Left lung (tissue), 14 donors: ENCODE measurements at places on chromosomes 13 and 19.

- H3K4me1 ChIP-seq = no peaks in the 10 kb centered on the region
- no peaks in the 10 kb centered on the region for H3K36me3 ChIP-seq
- DNase-seq = no peak
- H3K27me3 ChIP-seq = no peaks in the 10 kb centered on the region
Measured at GRCh38 chr13:101572456-101572855, 120.0 kb downstream of the ITGBL1 start.

DNA sequence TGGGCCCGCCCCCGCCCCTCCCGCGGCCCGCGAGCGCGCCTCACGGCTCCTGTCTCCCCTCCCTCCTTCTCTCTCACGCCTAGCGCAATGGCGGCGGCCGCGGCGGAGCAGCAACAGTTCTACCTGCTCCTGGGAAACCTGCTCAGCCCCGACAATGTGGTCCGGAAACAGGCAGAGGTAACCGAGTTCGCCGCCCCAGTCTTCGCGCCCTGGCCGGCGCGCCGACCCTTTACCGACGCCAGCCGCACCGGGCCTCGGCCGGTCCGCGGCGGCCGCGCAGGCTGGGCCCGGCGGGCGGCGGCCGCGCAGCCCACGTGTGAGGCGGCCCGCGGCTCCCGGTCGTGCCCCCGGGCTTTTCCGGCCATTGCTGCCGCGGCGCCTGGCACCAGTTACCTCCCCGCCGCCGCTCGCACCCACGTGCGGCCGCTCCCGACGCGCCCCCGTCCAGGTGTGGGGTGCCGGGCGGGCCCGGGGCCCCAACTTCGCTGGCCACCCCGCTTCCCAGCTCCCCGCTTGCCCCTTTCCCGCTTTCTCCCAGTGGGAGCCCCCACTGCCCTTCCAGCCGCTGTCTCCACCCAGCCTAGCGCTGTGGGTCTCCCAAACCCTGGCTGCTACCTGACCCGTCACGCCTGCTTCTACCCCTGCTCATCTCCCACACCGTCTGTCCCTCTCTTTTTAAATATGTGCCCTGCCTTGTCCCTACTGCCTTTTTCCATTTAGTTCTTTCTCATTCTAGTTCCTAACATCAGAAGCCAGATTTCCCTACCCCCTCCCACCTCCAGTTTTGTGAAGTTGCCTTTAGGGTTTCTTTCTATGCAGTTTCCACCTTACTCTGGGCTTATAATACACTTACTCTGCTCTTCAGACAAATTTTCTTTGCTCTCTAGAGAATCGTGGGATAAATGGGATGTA is 23.4 kb downstream of the IPO5 start:
- no peak for DNase-seq
- no peaks in the 10 kb centered on the region for H3K27me3 ChIP-seq
- no peaks in the 10 kb centered on the region for H3K36me3 ChIP-seq
- H3K4me3 ChIP-seq = peak overlapping the region; percentile 77
- peak overlapping the region; percentile 86 for H3K27ac ChIP-seq
- H3K4me1 ChIP-seq = peaks cover 7% of the 10 kb centered on the region

DNA sequence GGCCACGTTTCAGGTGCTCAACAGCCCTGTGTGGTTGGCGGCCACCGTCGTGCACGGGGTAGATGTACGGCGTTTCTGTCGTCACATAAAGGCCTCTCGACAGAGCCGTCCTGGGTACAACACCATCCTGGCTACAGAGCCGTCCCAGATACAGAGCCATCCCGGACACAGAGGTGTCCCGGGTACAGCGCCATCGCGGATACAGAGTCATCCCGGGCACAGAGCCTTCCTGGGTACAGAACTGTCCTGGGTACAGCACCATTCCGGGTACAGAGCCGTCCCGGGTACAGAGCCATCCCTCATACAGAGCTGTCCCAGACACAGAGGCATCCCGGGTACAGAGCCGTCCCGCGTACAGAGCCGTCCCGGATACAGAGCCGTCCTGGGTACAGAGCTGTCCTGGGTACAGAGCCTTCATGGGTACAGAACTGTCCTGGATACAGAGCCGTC is 222.7 kb upstream of the SOX1 start:
- no peak for DNase-seq
- H3K4me1 ChIP-seq = no peaks in the 10 kb centered on the region
- no peak overlapping the region for H3K27ac ChIP-seq
- H3K4me3 ChIP-seq = no peak overlapping the region
- H3K36me3 ChIP-seq = no peaks in the 10 kb centered on the region
- H3K27me3 ChIP-seq = no peaks in the 10 kb centered on the region

DNA sequence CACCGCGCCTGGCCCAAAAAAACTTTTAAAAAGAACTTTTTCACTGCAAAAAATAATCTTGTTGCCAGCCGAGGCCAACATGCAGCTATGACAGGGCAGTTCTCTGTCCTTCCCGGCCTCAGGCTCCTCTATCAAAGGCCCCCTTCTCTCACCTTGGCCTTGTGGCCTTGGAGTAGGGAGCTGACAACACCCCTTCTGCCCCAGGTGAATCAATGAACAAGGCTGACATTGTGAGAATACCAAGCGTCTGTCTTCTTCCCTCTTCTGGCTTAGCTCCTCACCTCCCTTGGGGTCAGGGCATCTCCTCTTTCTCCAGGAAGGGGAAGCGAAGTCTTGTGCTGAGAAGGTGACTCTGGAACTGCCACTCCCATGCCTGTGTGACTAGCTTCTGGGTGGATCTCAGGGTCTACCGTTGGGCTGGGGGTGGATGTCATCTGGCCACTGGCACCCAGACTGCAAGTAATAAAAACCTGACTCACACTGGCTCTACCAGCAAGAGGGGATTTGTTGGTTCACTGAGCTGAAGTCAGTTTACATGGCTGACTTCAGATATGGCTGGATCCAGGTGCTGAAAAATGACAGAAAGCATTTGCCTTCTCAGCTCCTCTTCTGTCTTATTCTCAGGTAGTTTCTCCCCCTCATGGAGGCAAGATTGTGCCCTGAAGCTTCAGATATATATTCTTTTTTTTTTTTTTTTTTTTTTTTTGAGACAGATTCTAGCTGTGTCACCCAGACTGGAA is 6.3 kb downstream of the C19orf38 start:
- no peak for DNase-seq
- H3K27ac ChIP-seq = no peak overlapping the region
- no peak overlapping the region for H3K4me3 ChIP-seq
- H3K4me1 ChIP-seq = no peaks in the 10 kb centered on the region

DNA sequence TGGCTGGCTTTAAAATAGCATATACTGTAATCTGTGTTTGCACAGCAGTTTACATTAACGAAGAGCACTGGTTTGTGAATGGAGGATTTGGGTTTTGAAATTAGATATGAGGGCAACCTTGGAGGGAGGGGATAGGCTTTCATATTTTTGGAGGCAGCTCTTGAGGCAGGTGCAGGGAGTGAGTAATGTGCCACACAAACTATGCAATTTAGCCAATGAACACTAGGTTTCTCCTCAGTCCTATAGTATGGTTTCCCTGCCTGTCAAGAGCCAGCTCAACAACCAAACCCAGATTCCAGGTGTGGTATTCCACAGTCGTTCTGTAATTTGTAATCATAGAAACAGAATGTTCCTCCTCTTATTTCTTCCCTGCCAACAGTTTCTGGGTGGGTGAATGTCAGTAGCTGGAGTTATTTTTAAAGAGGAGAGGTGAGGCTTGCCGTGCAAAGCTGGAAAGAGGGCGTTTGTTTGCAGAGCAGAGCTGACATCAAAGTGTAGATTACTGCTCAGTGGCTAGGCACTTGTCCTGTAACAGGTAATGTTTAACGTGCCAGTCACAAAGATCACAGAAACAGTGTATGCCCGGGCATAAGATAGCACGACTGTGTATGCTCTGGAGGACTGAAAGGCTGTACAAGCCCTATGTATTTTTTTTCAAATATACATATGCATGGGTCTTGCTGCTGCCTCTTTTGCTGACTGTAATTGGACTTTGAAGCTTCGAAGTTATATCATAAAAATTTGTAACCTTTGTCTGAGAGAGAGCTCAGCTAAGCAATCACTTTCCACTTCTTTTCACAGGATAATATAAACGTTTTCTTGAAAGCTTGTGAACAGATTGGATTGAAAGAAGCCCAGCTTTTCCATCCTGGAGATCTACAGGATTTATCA is 124.2 kb downstream of the LMO7 start:
- H3K4me1 ChIP-seq = peaks cover 11% of the 10 kb centered on the region
- no peaks in the 10 kb centered on the region for H3K27me3 ChIP-seq
- DNase-seq = peak; percentile 70
- H3K27ac ChIP-seq = peak overlapping the region; percentile 73

DNA sequence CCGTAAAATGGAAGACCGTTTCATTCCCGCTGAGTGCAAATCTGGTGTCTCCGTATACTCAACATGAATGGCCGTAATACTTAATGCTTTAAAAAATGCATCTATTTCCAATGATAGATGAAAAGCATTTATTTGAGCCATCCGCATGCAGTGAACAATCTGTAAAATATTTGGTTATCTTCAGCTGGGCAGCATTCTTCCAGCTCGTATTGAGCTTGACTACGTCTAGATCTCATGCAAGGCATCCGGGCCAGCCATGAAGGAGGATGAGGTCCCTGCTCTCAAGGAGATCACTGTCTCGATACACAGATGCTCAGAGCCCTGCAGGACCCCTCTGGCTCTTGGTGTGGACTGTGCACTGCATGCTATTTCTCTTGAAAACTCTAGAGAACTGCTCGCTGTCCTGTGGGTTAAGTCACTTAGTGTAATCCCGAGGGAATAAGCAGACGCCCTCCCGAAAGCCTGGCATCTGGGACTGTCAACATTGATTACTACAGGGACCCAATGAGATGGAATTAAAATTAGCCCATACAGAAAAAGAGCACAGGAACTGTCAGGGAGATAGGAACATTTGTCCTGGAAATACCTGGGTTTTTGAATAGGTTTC is 112.4 kb upstream of the RNF113B start:
- H3K4me3 ChIP-seq = no peak overlapping the region
- H3K27ac ChIP-seq = no peak overlapping the region
- H3K27me3 ChIP-seq = no peaks in the 10 kb centered on the region
- no peaks in the 10 kb centered on the region for H3K4me1 ChIP-seq
- DNase-seq = no peak
- H3K36me3 ChIP-seq = no peaks in the 10 kb centered on the region

GRCh38 chr13:19632915-19633478 is 462 bp upstream of the MPHOSPH8 start:
- H3K27ac ChIP-seq = peak overlapping the region; percentile 93
- H3K36me3 ChIP-seq = no peaks in the 10 kb centered on the region
- peak overlapping the region; percentile 91 for H3K4me3 ChIP-seq
- no peak for DNase-seq

DNA sequence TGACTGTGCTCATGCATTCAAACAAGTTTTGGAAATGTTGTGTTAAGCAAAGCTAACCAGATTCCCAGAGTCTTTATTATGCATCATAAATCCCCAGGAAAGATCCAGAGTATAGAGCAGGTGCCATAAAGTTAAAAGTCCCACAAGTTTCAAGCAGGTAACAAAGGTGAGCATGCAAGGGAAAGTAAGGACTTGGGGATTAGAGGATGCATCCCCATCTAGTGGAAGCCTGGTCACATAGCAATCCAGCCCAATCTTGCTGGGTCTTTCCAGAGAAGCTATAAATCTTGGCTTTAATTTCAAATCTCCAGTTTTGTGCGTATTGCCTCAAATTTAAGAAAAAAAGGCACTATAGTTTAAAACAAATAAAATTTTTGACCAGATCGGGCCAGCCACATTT is 72.7 kb downstream of the ZNF254 start:
- no peaks in the 10 kb centered on the region for H3K4me1 ChIP-seq
- no peak overlapping the region for H3K4me3 ChIP-seq
- no peak for DNase-seq

- H3K4me3 ChIP-seq = no peak overlapping the region
- no peak for DNase-seq
- no peaks in the 10 kb centered on the region for H3K4me1 ChIP-seq
- no peak overlapping the region for H3K27ac ChIP-seq
- no peaks in the 10 kb centered on the region for H3K27me3 ChIP-seq
Measured at GRCh38 chr19:29336425-29336824, 123.5 kb upstream of the UQCRFS1 start.

DNA sequence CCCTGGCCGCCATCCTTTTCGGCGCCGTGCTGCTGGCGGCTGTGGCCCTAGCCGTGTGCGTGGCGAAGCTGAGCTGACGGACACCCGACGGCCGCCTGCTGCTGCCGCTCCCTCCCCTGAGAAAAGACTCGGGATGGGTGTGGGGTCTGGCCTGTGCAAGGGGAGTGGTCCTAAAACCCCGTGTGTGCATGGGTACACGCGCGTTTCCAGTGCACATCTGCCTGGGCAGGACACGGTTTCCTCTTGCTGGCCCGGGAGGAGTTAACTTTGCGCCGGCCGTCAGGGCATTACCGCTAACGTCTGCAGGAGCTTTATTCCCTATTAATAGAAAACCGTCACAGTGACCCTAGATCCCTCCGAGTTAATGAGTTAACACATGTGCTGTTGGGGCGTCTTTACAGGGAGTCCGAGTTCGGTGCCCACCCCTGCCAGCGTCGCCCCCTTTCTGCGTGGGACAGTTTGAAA is 1.3 kb downstream of the RGS9BP start:
- no peak overlapping the region for H3K27ac ChIP-seq
- H3K4me3 ChIP-seq = no peak overlapping the region
- no peak for DNase-seq
- peaks cover 48% of the 10 kb centered on the region for H3K4me1 ChIP-seq
- no peaks in the 10 kb centered on the region for H3K36me3 ChIP-seq

GRCh38 chr19:3494051-3494450 is 6.4 kb downstream of the DOHH start:
- no peaks in the 10 kb centered on the region for H3K36me3 ChIP-seq
- no peak for DNase-seq
- no peaks in the 10 kb centered on the region for H3K27me3 ChIP-seq

- peak; percentile 76 for DNase-seq
- no peak overlapping the region for H3K4me3 ChIP-seq
- H3K27ac ChIP-seq = peak overlapping the region; percentile 65
- no peaks in the 10 kb centered on the region for H3K27me3 ChIP-seq
- H3K4me1 ChIP-seq = peaks cover 50% of the 10 kb centered on the region
Measured at GRCh38 chr19:56133858-56134653, 7.0 kb upstream of the ZNF444 start.
